ENCODE measurements at places on chromosomes 12 and 14. TPM values are rescaled to one million over a fixed set of nuclear protein-coding genes. Genes with fewer than 3 reads are reported as not detected.

NTS gene
- polyA plus RNA-seq: not detected

AKAP5 gene
- 0.66 TPM for polyA plus RNA-seq

MAP1LC3B2 gene
- polyA plus RNA-seq: 6.9 TPM

HOXC11 gene
- not detected for polyA plus RNA-seq

TOMM20L gene
- polyA plus RNA-seq: not detected

RDH5 gene
- 2.2 TPM for polyA plus RNA-seq

KRT77 gene
- polyA plus RNA-seq: not detected

TAS2R42 gene
- not detected for polyA plus RNA-seq

GPR68 gene
- 1.6 TPM for polyA plus RNA-seq

M6PR gene
- 186 TPM for polyA plus RNA-seq

GAS2L3 gene
- not detected for polyA plus RNA-seq

PPM1A gene
- polyA plus RNA-seq: 18.5 TPM

GDF3 gene
- not detected for polyA plus RNA-seq

TAS2R8 gene
- not detected for polyA plus RNA-seq

RBP5 gene
- polyA plus RNA-seq: not detected

MOAP1 gene
- polyA plus RNA-seq: 53.8 TPM

WSB2 gene
- polyA plus RNA-seq: 4.5 TPM

B4GALNT3 gene
- polyA plus RNA-seq: 0.89 TPM

EML5 gene
- 0.61 TPM for polyA plus RNA-seq

DCN gene
- not detected for polyA plus RNA-seq

KLHL33 gene
- polyA plus RNA-seq: 0.10 TPM

ZNF740 gene
- polyA plus RNA-seq: 5.0 TPM

WNT1 gene
- polyA plus RNA-seq: 0.19 TPM

TBC1D30 gene
- polyA plus RNA-seq: not detected

FGF23 gene
- polyA plus RNA-seq: not detected

ABHD12B gene
- not detected for polyA plus RNA-seq

PZP gene
- polyA plus RNA-seq: not detected

TAS2R9 gene
- not detected for polyA plus RNA-seq

IL23A gene
- polyA plus RNA-seq: 12.4 TPM

Data from IgD-negative memory B cell (primary cell).